MCF 10A (cell line): ENCODE measurements at places on chromosomes 12 and 14. TPM values are rescaled to one million over a fixed set of nuclear protein-coding genes. Genes with fewer than 3 reads are reported as not detected.
A peak's percentile ranks its signal among the peaks of the same experiment; 100 is the strongest.

The AQP6 gene
- not detected in 2 replicates for total RNA-seq

DNA sequence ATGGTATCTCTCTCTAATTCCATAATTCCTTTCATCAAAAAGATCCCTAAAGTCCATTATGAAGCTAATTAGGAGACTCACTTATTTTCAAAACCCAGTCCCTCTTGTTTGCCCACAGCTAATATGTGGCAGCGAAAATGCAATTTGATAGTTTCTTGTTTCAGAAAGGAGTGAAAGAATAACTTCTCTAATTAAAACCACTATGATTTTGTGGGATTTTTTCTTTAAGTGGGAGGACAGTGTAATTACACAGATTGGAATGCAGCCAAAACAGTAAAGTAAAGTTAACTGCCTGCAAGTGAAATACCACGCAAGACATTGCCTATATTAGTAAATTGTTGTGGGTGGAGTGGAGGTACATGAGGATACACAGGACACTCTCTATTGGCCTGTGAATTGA lies 50.0 kb downstream of the PTPRO start:
- no peak for DNase-seq
- no peaks in the 10 kb centered on the region for H3K27me3 ChIP-seq
- H3K4me1 ChIP-seq: no peaks in the 10 kb centered on the region
- H3K27ac ChIP-seq: no peak overlapping the region
- H3K36me3 ChIP-seq: peaks cover 5% of the 10 kb centered on the region
- H3K4me3 ChIP-seq: no peak overlapping the region

The DNAJC22 gene
- total RNA-seq: 0.25 and 0.33 TPM in 2 replicates

- H3K4me3 ChIP-seq: no peak overlapping the region
- H3K4me1 ChIP-seq: no peaks in the 10 kb centered on the region
- H3K27ac ChIP-seq: no peak overlapping the region
- DNase-seq: no peak
- H3K27me3 ChIP-seq: peaks cover 8% of the 10 kb centered on the region
Observed at GRCh38 chr14:95356245-95356869, 36.6 kb upstream of the CLMN start.

DNA sequence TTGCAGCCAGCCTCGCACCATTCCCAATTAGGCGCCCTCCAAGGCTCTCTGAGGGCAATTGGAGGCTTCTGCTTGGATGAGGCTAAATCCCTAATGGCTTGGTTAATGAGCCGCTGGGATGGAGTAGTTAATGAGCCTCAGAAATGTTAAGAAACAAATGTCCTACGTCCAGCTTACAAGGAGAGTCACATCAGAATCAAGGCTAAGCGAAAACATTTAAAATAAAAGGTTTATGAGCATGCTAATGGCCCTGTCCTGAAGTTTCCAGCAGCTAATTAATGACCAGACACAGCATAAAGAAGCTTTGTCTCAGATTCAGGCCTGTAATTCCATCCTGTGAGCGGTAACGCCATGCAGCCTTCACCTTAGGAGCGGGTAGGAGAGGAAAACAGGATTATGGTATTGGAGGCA lies 200.7 kb upstream of the BCL2L14 start:
- no peak overlapping the region for H3K4me3 ChIP-seq
- peaks cover 26% of the 10 kb centered on the region for H3K36me3 ChIP-seq
- DNase-seq: no peak
- peaks cover 3% of the 10 kb centered on the region for H3K4me1 ChIP-seq
- H3K27ac ChIP-seq: no peak overlapping the region
- H3K27me3 ChIP-seq: no peaks in the 10 kb centered on the region

DNA sequence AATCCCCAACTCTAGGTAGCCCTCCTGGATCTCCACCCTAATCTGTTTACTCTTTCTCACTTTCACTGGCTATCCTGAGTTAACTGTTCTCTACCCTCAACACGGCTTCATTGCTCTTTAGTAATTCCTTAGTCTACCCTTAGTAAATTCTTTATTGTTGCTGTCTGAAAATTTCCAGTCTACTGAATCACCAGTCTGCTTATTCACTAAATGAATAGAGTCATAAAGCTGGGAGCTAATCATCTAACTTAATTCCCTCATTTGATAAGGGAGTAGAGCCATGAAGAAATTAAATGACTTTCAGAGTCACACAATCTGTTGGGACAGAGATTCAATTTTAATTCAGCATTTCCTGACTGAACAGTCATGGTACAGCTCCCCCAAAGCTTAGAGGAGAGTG lies 36.5 kb downstream of the YEATS4 start:
- H3K27ac ChIP-seq: no peak overlapping the region
- no peaks in the 10 kb centered on the region for H3K27me3 ChIP-seq
- peaks cover 18% of the 10 kb centered on the region for H3K36me3 ChIP-seq

DNA sequence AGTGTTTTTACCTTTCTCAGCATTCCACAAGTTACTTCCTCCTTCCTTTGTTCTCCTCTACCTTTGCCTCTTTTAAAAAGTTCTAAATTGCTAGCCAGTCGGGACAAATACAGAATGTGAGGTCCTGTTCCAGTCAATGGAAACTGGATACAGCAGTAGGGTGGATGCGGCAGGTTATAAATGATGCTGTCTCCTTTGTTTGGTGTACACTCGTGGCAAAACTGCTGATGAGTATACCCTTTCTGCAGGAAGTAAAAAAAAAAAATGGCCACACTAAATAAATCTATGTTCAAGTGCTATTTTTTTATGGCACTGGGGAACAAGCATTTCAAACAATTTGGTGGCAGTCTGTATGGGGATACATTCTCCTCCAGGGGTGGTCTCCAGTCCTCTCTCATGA lies 27.5 kb downstream of the KLRK1 start:
- H3K4me3 ChIP-seq: no peak overlapping the region
- H3K27ac ChIP-seq: no peak overlapping the region
- H3K27me3 ChIP-seq: no peaks in the 10 kb centered on the region
- no peak for DNase-seq

GRCh38 chr12:109605016-109605415 lies 31.4 kb downstream of the MVK start:
- no peak overlapping the region for H3K27ac ChIP-seq
- H3K36me3 ChIP-seq: no peaks in the 10 kb centered on the region
- H3K4me1 ChIP-seq: no peaks in the 10 kb centered on the region
- no peak overlapping the region for H3K4me3 ChIP-seq

- H3K27ac ChIP-seq: peak overlapping the region; percentile 86
- H3K27me3 ChIP-seq: no peaks in the 10 kb centered on the region
- H3K36me3 ChIP-seq: no peaks in the 10 kb centered on the region
Observed at GRCh38 chr12:116143909-116144308, 133.6 kb downstream of the MED13L start.

DNA sequence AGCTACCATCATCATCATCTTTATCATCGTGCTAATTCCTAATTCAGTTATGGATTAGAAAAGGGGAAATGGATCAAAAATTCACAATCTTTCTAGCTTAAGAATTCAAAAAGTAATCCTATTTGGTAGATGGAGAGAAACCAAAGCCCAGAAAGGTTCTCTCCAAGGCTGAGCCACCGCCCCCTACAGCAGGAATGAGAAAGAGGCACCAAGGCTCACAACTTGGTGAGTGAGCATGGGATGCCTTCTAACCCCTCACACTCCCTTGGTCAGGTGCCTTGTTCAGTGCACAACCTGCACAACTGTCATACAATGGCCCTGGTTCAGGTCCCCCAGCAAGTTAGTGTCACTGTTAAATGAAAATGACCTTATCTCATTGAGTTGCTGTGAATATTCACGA lies 171.5 kb downstream of the ANO2 start:
- H3K27ac ChIP-seq: no peak overlapping the region
- H3K27me3 ChIP-seq: no peaks in the 10 kb centered on the region
- no peak overlapping the region for H3K4me3 ChIP-seq

DNA sequence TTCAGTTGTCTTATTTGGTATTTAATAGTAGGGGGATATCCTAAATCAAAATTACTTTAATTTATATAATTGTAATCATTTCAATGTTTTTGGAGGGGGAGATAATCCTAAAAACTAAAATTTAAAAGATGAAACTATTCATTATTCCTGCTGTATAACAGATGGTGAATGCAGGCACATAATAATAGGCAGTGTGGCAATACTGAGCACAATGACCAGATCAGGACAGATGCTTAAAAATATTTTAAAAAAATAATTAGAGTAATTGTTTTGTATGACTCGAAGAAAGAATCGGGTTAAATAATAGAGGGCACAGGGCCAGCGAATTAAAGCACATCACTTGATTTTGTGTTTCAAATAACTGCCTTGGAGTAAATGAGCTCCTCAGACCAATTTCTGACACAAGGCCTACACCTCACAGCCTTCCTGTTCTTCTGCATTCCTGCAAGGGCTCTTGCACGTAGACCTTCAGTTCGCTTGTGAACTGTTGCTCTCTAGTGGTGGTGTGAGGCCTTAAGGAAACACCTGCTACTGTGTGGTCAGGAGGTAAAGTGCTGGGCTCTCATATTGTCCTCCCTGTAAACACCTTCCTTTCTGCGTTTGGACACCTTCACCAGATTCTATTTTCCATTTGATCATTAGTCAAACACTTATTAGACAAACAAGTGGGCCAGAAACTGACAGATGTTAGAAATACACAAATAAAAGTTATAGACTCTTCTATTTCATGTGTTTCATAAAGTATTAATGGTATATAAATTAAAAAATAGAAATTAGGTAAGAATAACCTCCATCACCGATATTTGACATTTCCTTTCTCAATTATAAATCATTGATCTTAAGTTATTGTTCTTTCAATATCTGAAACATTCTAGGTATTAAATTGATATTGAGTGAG lies 29.3 kb upstream of the KLRF1 start:
- H3K4me1 ChIP-seq: no peaks in the 10 kb centered on the region
- DNase-seq: peak; percentile 74
- no peak overlapping the region for H3K4me3 ChIP-seq
- H3K27ac ChIP-seq: no peak overlapping the region
- no peaks in the 10 kb centered on the region for H3K36me3 ChIP-seq

DNA sequence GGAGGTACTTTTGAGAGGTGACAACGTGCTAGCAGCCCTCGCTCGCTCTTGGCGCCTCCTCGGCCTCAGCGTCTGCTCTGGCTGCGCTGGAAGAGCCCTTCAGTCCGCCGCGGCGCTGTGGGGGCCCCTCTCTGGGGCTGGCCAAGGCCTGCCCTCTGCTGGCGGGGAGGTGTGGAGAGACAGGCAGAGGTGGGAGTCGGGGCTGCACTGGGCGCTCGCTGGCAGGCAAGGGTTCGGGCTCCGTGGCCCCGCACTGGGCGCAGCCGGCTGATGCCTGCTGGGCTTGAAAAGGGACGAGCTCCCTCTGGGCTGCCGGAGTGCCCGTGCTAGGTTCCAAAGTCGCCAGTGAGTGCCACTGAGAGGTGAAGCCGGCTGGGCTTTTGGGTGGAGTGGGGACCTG lies 580.0 kb downstream of the DIO2 start:
- H3K4me1 ChIP-seq: no peaks in the 10 kb centered on the region
- no peak overlapping the region for H3K4me3 ChIP-seq
- no peaks in the 10 kb centered on the region for H3K36me3 ChIP-seq
- no peak for DNase-seq
- H3K27me3 ChIP-seq: no peaks in the 10 kb centered on the region

GRCh38 chr12:47987411-47988072 lies 16.7 kb downstream of the COL2A1 start:
- DNase-seq: no peak
- no peaks in the 10 kb centered on the region for H3K36me3 ChIP-seq
- H3K27me3 ChIP-seq: peaks cover 11% of the 10 kb centered on the region
- no peak overlapping the region for H3K4me3 ChIP-seq
- H3K4me1 ChIP-seq: no peaks in the 10 kb centered on the region

DNA sequence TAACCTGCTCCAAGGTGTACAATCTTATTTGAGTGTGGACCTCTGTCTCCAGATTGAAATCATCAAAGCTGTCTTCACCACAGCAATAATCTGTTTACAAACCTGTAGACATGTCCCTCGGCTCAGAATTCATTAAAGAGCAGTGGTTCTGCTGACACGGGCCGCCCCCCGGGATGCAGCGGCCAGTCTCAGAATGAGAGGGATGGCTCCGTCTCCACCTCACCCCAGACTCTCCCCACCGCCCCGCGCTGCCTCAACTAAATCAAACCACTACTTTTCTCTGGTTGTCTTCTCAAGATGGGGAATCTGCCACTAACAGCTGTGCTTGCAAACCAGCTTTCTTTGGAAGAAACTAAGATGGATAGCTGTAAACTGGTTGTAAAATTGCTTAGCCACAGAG lies 56.2 kb downstream of the SLC15A4 start:
- peaks cover 9% of the 10 kb centered on the region for H3K27me3 ChIP-seq
- no peak overlapping the region for H3K4me3 ChIP-seq
- no peak overlapping the region for H3K27ac ChIP-seq
- H3K4me1 ChIP-seq: no peaks in the 10 kb centered on the region
- DNase-seq: no peak

DNA sequence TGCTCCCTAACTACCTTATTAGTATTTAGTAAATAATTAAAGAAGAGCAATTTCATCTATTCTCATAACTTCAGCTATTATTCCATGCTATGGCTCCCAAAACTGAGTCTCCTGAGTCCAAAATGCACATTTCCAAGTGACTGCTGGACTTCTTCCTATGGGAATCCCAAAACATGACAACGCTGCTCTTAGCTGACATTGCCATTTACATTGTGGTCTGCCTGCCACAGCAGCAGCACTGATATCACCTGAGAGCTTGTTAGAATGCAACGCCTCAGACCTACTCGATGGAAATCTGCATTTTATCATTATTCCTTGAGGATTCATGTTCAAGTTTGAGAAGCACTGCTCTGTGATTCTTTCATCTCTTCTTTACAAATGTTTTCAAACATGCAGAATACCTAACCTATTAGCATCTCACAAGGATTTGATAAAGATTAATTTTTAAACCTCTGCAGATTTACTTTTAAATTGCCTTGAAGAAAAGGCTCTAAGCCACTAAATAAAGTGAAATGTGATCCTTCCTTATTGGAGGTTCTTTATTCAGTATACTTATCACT lies 77.7 kb downstream of the SEC23A start:
- no peak overlapping the region for H3K27ac ChIP-seq
- H3K4me1 ChIP-seq: peaks cover 6% of the 10 kb centered on the region
- DNase-seq: no peak
- no peak overlapping the region for H3K4me3 ChIP-seq
- no peaks in the 10 kb centered on the region for H3K27me3 ChIP-seq
